Adrenal gland (tissue), 19 donors: ENCODE measurements at places on chromosomes 6 and 20. TPM values are rescaled to one million over a fixed set of nuclear protein-coding genes. Genes with fewer than 3 reads are reported as not detected.

The GPR6 gene
- not detected for polyA plus RNA-seq

- no peak for DNase-seq
Observed at GRCh38 chr6:141152951-141153350, 979.8 kb upstream of the GJE1 start.

GRCh38 chr20:48741669-48742068 is 86.1 kb downstream of the PREX1 start:
- DNase-seq = no peak

The GRM1 gene
- polyA plus RNA-seq = 0.03 TPM

DNA sequence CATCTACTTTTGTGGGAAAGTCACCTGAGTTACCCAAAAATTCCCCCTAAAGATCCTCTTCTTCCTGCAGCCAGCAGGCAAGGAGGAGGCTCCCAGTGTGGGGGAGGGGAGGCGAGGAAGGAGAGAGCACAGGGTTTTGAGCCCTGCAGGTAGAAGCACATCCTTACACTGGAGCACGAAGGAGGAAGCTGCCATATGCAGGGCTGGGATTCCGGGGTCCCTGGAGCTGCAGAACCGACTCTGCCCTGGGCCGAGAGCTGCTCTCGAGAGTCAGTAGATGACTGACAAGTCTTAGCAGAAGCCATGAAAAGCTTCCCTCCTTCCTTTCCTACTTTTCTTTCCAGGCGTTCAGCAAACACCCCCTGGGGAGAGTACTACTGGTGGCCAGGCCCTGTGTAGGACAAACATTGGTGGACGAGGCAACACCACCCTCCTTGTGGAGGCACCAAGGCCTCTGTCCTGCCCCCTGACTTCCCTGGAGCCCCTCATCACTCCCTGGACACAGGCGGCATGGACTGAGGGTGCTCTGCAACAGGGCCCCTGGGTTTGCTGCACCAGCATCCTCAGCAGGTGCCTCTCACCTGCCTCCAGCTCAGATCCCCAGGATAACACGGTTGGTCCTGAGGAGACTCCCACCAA is 211.7 kb upstream of the CST7 start:
- DNase-seq = no peak

The MYLK4 gene
- polyA plus RNA-seq = 0.48 TPM

The GMPR gene
- 49.1 TPM for polyA plus RNA-seq

The SH3BGRL2 gene
- 3.8 TPM for polyA plus RNA-seq

GRCh38 chr20:37244572-37244957 is 17.0 kb downstream of the GHRH start:
- DNase-seq = no peak
